ENCODE measurements at places on chromosomes 4 and X.

DNA sequence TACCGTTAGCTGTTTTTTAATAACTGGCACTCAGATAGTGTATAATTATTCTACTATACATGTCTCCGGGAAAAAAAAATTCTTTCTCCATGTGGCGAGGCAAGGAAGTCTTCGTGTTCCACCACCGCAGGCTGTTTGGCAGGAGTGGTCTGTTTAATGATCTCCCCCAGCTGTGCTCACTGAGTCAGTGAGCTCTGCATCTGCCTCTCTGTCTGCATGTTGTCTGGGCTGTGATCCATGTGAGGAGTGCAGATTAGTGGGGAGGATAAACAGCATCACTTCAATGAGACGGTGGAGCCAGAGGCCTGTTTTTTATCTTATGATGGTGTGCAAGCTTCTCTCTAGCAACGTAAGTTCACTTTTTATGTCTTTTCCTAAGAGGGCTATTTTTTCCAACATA lies 69.8 kb downstream of the RPS3A start:
- no peak for DNase-seq

DNA sequence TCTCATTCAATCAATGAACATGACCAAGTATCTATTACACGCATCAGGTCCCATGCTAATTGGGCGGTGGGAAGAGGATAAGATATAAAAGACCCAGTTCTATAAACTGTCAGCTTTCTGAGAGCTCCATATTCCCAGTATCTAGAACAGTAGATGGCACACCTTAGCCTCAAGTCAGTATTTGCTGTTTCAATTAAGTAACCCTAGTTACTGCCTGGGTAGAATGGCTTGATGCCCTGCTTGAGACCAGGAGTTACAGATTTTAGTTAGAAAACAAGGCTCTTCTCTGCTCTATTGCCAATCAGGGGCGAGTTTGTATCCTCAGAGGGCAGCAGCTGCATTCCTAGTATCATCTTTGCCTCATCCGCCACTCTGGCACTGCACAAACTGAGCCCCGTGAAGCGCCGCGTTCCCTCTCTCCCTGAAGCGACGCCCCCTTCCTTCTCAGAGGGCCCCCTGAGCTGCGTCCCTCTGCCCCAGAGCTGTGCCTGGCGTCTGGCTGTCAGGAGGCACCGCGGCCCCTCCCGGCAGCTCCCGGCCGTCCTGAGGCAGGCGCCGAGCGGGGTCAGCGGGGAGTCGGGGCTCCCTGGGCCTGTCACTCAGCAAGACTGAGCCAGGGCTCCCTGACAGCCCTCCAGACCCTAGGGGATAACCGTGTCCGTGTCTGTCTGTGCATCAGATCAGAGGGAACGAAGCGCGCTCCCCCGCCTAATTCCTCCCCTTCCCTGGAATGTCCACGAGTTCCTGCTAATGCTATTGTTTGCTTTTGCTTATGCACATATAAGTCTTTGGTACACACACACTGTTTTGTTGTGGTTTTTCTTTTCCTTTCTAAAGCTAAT lies 212.4 kb upstream of the TTC29 start:
- DNase-seq: no peak

- no peak for DNase-seq
These were observed 120.2 kb upstream of the NDST4 start for GRCh38 chr4:115233600-115233999.

- DNase-seq: peak; percentile 77
These were observed 12.7 kb upstream of the PAQR3 start for GRCh38 chr4:78951862-78952472.

GRCh38 chrX:129678614-129679195 lies 23.9 kb upstream of the APLN start:
- no peak for DNase-seq

DNA sequence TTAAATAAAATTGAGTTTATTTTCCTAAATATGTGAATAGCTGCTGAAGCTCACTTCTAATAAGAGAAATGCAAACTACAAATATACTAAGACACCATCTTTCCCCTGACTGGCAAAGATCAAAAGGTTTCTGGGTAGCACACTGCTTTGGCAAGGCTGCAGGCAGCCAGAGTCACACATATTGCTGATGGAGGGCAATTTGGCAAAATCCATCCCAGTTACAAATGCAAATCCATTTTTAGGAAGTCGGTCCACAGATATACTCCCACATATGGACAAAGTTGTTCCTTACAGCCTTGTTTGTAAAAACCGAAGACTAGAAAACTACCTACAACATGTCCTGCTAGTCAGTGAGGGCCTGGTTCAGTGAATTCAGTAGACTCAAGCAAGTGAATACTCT lies 12.4 kb downstream of the USP46 start:
- DNase-seq: no peak

- no peak for DNase-seq
These were observed 33.6 kb downstream of the IRF2 start for GRCh38 chr4:184440595-184441358.

GRCh38 chr4:168831585-168831918 lies 178.5 kb downstream of the CBR4 start:
- no peak for DNase-seq

GRCh38 chr4:154329268-154329868 lies 162.2 kb downstream of the DCHS2 start:
- no peak for DNase-seq

- no peak for DNase-seq
These were observed 24.3 kb upstream of the NDNF start for GRCh38 chr4:121096629-121097028.

GRCh38 chr4:52864793-52865192 lies 2.7 kb downstream of the RASL11B start:
- no peak for DNase-seq

- peak; percentile 34 for DNase-seq
These were observed 14.3 kb downstream of the ANTXR2 start for GRCh38 chr4:80058740-80059139.

GRCh38 chr4:145935253-145936141 lies 3.1 kb downstream of the ZNF827 start:
- peak; percentile 63 for DNase-seq

- DNase-seq: no peak
These were observed 56.2 kb upstream of the ADRA2C start for GRCh38 chr4:3709846-3710441.

DNA sequence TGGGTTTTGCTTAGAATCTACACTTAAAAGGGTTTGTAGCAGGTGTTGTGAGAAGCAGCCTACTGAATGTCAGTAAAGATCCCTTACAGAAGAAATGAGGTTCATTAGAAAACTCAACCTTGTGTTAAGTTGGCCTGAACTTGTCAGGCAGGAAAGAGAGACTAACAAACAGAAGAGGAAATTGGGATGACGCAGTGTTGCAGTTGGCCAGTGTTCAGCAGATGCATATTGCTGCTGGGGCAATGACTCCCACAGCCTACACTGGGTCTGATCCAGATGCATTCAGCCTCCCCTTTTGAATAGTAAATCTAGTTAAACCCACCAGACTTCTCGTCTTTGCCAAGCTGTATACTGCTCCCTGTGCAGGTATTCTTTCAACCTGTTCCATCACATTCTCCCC lies 409.4 kb downstream of the UBE2NL start:
- DNase-seq: no peak

- DNase-seq: no peak
These were observed 158.3 kb upstream of the AADAT start for GRCh38 chr4:170248029-170248428.

DNA sequence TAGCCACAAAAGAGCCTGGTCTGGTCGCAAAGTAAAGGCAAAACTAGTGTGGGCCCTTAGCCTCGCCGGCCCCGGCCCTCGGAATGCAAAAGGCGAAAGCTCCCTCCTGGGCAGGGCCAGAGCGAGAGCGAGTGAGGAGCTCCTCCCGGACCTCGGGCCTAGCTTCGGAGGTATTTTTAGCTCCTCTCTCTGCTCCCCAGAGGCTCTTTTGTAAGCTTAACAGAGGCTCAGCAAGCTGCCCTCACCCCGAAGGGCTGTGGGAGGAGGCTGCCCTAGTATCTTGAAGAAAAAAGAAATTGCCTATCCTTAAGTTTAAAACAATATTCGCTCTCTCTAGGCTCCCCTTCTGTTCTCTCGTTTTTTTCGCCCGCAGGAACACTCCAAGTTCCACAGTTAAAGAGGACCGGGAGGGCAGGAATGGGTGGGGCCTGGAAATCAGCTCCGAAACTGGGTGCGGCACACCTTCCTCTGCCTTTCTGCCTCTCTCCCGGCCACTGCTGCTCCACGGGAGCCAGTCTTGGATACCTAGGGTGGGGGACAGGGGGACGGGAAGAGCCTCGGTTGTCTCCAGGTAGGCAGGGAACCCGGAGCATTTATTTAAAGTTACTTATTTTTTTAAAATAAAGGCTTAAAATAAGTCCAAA lies 12.1 kb downstream of the HAND2 start:
- no peak for DNase-seq

GRCh38 chrX:13547671-13548070 lies 21.7 kb upstream of the EGFL6 start:
- DNase-seq: no peak

DNA sequence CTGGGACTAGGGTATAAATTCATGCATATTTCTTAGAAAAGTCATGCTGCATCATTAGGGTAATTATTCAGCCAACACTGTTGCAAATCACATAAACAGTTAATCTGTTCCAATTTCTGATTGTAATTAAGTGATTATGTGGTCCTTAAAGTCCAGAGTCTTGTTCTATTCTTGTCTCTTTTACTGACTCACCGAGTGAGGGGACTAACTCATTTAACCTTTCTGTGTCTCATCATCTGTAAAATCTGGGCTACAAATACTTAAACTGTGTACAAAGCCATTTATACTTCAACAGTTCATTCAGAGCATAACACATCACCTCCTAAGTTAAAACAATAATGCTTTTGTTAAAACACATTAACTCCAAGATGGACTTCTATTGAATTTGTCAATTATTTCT lies 65.4 kb upstream of the KLHL13 start:
- DNase-seq: no peak

GRCh38 chrX:150362599-150363481 lies at the start of gene MAMLD1:
TSS of gene MAMLD1 (plus strand) at chrX:150363317. CDS start at chrX:150445517, 82,200 bp downstream.
- DNase-seq: peak; percentile 79

- DNase-seq: no peak
These were observed 83.8 kb upstream of the BOD1L1 start for GRCh38 chr4:13711233-13711785.

DNA sequence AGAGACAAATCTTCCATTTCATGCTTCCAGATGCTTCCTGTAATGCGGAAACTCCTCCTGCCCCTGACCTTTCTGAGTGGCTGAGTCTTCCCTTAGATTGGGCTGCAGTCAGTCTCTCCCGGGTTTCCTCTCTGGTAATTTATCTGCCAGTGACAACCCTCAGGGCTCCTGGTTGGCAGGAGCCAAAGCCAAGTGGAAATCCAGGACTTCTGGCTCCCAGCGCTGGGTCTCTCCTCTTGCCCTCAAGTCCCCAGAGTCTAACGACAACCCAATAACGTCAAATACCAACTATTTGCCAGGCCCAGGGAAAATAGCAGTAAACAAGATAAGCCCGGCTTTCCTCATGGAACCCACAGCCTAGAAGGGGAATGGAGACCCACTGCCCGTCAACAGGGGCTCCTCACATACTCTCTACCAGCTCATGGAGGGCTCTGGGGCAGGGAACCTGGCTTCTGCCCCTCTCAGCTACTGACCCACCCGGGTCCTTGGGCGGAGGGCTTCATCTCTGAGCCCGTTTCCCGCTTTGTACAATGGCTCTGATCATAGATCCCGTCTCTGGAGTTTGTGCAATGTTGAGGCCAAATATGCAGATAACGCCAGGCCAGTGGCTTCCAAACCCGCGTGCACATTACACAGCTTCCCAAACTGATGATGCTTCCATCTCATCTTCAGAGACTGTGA lies 1.1 kb upstream of the TBC1D14 start:
- no peak for DNase-seq

DNA sequence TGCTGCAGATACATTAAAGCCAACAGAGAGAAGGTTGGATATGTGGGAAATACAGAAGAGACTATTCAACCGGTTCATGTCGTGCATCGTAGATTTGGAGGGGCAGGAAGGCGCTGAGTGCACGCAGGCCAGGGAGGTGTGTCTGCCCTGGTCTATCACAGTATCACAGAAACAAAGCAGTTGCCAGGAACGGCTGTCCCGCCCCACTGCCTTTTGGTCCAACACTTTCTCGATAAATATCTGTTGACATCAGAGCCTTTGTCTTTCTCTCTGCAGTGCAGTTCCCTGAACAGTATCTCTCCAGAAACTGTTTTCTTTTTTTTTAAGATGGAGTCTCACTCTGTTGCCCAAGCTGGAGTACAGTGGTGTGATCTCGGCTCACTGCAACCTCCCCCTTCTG lies 151.1 kb upstream of the BCOR start:
- peak; percentile 7 for DNase-seq

DNA sequence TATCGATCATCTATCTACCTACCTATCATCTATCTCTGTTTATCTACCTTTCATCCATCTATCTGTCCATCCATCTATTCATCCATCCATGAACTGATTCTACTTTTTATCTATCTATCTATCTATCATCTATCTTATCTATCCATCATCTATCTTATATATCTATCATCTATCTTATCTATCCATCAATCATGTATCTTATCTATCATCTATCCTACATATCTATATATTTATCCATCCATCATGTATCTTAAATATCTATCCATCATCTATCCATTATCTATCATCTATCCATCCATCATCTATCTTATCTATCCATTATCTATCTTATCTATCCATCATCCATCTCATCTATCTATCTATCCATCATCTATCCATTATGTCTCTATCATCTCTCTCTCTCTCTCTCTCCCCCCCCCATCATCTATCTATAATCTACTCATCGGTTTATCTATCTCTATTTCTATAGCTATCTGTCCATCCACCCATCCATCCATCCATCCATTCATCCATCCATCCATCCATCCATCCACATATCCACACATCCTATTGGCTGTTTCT lies 20.9 kb downstream of the ARSD start:
- DNase-seq: no peak

- no peak for DNase-seq
These were observed 76.2 kb downstream of the DOCK11 start for GRCh38 chrX:118571836-118572235.

DNA sequence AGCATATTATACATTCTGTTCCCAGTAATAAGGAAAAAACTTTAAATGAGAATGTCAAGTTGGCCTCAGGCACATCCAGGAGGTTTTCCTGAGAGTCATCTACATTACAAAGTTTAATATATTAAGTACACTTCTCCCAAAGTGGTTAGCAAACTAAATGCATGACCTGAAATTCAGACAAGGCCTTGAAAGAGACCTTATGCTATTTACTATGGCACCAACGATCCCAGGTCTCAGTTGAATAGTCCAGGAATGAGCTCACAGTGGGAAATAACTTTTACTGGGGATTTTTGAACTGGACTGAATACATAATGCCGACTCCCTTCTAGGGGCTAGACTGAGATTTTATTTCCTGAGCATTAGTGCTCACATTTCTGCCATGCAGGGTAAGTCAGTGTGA lies 1577.5 kb upstream of the PCDH7 start:
- no peak for DNase-seq

GRCh38 chr4:75699299-75699698 lies 25.1 kb upstream of the USO1 start:
- no peak for DNase-seq
